ENCODE measurements at places on chromosomes 1 and 21.

DNA sequence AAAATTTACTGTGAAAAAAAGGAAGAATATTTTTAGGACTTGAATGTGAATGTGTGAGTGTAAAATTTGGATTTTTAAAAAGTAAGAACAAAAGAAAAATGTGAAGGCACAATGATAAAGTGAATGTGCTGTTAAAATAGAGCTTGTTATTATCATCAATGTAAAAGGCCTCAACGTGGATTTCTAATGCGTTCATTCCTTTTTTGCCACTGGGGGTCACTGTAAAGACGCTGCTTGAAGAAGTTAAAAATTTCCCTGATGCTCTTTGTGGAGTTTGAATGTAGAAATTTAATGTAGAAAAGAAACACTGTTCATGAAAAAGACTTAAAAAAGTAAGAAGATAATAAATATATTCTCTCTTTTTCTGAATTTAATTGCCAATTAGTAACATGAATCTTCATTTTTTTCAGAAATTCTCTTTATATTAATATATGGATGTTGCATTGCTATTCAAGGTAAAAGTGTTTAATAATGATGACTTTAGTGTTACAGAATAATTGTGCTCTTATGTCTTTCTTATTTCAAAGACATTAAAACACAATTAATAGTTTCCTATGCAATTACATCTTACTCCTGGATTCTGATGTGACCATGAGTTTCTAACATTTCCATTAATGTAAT is 161.5 kb downstream of the DNM3 start:
- no peak for DNase-seq

- DNase-seq = peak; percentile 46
Measured at GRCh38 chr1:39842836-39843235, 40.5 kb downstream of the TRIT1 start.

GRCh38 chr1:1330366-1331067 is 563 bp upstream of the TAS1R3 start:
- no peak for DNase-seq

DNA sequence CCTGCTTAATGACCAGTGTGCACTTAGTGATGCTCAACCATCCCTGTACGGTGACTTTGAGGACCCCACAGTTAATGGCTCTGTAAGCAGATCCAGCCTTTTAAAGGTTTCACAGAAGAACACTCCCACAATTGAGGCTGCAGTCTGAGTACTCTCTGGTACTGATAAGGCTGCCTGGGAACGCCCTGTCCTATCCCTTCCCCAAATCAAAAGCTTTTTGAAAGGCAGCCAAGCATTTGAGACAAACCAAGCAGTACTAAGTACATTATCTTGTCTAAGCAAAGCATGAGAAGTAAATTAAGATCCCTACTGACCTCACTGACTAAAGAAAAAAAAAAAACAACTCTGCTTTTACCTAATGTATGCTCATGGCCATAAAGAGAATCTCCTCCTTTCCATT is 60.7 kb downstream of the SH3GLB1 start:
- no peak for DNase-seq

GRCh38 chr1:3326516-3327388 is 127.7 kb upstream of the ARHGEF16 start:
- DNase-seq = no peak

- DNase-seq = no peak
Measured at GRCh38 chr1:203145321-203146041, 18.0 kb downstream of the ADORA1 start.

DNA sequence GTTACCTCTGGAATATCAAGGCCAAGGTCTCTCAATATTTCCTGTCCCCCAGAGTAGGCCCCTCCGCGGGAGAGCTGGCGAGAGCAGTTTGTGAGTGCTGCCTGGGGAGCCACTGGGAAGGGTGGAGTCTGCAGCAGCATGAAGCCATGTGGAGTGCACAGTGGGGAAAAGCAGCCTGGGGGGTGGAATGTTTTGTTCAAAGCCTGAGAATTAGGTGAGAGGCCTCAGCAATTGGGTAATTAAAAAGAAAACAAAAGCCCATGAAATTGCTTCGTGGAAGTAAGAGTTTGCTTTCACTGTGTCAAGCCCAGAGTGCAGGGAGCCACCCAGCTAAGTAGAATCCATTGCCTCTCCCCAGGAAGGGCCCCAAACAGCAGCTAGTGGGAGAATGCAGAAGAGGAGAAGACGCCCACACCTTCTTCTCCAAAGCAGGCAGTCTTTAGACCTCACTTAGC is 30.2 kb upstream of the DISC1 start:
- DNase-seq = no peak

DNA sequence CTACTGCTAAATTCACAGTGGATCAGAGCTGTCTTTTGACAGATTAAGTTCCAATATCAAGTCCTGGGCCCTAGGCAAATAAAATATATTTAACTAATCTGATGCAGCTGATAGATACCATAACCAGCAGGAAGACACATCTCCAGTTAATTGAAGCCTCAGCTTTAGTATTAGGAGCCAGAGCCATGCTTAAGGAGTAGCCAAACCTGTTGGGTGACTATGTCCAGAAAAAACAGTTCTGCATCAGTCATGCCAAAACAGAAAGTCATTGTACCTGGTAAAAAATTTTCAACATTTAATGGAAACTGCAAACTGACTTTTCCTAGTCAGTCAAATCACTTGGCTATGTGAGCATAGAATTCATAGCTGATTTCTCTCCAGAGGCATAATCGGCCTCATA is 200.5 kb upstream of the RUNX1 start:
- no peak for DNase-seq

DNA sequence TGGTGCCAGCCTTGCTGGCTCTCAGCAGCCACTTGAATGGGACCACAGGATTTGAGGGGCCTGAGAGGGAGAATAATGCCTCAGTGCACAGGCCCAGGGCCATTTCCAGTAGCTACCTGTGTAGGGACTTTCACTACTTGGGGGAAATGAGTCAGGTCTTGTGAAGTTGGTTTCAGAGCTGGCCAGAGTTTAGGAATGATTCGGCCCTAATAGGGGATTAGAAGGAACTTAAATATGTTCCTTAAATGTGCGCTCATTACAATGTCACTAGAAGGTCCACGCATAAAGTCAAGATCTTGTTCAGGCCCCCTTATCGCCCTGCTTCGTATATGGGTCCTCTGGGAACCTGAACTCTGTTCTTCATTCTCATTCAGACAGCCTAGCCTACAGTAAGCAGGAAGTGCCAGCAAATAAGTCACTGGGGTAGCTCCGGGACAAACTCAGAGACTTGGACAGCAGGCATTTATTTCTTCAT is 5.6 kb upstream of the AKR1A1 start:
- DNase-seq = no peak

DNA sequence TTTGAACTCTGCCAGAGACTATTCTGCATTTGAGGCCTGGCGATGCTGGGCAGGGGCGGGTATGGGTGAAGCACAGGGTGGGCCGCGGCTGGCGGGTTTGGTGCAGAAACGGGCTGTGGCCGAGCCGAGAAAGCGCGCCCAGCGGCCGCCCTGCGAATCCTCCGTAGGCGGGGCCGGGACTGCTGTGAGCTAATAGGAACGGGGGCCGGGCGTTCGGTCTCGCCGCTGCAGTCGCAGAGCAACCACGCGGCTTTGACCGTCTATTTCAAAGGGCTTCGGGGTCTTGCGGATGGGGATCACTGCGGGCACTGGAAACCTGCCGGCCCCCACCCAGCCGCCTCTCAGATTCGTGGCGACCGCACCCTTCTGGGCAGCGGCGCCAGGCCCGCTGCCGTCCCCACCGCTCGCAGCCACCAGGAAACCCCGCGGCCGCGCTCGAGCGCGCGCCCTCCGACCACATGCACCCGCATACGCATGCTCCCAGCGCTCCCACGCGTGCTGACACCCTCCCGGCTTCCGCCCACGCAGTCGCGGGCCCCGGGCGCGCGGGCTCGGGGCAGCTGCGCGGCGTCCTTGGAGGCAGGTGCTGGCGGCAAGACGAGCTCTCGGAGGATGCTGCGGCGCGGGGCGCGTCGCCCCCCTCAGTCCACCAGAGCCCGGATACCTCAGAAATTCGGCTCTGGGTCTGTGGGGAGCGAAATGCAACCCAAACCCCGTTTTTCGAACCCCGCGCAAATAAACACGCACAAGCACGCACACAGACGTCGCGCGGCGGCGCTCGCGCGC is 32.6 kb downstream of the DNTTIP2 start:
- DNase-seq = peak; percentile 87

- DNase-seq = no peak
Measured at GRCh38 chr1:167420510-167420909, 97.8 kb downstream of the CD247 start.

GRCh38 chr1:155909894-155910293 is 1.3 kb downstream of the RIT1 start:
- DNase-seq = no peak

DNA sequence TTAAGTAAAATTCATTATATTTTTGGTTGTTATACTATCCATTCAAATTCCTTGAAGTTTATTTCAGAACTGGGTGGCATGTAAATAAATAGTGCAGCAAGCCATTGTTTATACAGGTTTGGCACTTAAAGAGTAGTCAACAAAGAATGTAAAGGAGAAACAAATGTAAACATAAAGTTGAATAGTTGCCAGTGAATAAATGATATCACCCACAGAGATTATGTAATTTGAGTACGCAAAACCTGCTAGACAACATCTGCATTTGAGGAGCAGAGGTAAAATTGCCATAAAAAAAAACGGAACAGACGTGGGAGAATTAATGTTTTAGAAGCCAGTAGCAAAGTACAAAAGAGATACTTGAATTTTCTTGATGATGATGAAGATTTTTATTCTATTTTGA is 111.6 kb downstream of the ADGRL2 start:
- DNase-seq = no peak

DNA sequence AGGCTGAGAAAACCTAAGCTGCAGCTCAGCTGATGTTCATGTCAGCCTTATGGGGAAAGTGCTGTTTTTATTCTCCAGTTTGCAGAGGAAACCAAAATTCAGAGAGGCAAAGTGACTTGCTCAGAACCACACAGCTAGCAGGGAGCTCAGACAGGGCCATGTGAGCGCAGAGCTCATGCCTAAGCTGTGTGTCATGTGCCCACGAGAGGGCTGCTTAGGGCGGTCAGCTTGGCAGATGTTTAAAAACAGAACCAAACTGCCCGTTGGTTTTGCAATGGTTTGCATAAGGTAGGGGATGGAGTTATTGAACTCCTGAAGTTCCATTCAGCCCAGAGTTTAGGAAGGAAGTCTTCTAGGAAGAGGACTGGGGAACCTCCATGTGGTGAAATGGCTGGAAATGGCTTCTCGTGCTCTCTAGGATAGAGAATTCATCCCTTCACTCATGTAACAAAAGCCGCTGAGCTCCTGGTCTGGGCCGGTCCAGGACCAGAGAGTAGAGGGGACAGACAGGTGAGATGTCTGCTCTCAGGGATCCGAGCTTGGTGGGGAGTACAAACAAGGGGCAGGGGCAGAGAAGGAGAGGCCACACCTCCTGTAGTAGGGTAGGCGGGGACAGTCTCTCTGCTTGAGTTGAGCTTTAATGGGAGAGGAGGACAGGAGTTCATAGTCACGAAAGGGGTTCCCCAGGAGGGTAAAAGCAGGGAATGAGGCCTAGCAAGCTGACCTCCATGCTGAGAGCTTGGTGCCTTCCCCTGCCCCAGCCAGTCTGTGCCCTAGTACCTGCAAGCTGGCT is 46.9 kb downstream of the ARHGEF10L start:
- DNase-seq = no peak

- DNase-seq = no peak
Measured at GRCh38 chr1:3707298-3707938, 44.8 kb upstream of the CCDC27 start.
